ENCODE measurements at places on chromosomes 3 and 15.

DNA sequence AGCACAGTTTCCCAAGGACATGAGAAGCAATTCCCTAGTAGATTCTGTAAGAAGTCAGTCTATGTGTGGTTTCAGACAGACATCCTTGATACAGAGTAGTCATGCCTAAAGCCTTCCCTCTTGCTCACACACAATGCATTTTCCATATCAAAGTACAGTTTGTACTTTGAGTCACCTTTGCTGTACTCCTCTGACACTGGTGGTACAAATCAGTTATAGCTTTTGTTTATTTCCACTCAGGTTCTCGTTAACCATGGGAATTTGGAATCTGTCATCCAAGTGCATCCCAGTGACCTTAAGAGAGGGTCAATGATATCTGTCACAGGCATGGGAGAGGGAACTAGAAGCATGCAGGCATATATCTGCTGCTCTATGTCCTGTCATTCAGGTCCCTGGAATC lies 3.6 kb upstream of the GNB4 start:
- no peak for DNase-seq

- DNase-seq: no peak
These were observed 18.1 kb upstream of the POC1A start for GRCh38 chr3:52172262-52172757.

DNA sequence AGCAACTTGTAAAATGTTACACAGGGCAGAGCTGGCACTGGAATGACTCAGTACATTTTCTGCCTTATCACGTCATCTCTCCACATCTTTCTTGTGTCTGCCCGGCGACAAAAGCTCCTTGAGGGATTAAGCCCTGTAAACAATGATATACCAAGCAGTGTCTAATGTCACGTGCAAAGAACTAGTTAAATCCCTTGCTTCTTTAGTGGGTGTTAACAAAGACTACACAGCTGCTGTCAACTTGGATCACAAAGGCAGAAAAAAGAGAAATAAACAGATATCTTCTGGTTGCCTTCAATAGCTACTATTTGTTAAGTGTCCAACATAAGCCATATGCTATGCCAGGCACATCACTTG lies 48.1 kb upstream of the FRMD4B start:
- DNase-seq: no peak

GRCh38 chr15:76193934-76194333 lies 117.3 kb downstream of the ETFA start:
- no peak for DNase-seq

- no peak for DNase-seq
These were observed 3.2 kb downstream of the MGLL start for GRCh38 chr3:127819086-127819485.

- DNase-seq: no peak
These were observed 220.9 kb downstream of the SLC9A9 start for GRCh38 chr3:143627336-143627735.

DNA sequence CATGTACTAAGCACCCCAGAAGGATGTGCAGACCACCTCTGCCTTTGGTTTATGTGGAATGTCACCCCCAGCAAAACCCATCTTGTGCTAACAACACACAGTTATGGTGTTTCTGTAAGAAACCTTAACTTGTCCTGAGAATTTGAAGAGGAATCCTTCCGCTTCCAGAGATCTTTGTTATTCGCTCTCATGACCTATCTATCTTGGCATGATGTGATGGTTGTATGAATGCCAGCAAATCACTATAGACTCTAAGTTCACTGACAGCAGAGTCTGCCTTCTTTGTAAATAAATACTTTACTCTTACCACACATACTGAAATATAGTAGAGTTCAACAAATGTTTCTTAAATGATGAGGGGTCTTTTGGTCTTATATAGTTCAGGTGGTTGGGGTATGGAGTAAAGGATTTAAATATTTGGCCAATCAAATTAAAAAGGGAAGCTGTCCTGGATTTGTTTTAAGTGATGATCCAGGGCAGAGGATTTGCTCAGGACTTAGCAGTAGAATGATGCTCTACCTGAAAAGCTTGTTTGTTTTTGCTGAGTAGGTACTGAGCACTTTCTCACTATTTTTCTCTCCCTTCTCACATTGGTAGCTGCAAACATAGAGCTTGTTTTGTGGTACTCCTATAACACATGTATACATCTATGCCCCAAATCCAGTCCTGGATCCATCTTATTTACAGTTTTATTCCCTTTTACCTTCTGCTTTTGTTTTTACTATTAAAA lies 27.9 kb upstream of the RTP1 start:
- DNase-seq: no peak

DNA sequence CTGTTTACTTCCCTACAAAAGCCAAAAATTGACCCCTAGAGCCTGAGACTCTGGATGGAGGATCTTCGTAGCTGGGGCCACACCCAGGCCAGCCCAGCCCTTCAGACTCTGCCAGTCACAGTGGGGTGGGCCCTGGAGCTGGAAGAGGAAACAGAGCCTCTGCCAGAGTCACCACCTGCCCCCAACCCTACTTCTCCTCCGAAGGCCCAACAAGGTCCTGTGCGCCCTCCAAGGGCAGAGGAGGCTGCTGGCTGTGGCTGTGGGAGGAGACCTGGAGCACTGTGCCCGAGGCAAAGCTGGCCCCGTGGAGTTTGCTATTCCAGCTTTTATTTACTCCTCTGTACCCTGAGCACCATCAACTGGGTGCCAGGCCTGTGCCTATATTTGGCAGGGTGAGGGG lies 19.0 kb downstream of the CISH start:
- DNase-seq: no peak

DNA sequence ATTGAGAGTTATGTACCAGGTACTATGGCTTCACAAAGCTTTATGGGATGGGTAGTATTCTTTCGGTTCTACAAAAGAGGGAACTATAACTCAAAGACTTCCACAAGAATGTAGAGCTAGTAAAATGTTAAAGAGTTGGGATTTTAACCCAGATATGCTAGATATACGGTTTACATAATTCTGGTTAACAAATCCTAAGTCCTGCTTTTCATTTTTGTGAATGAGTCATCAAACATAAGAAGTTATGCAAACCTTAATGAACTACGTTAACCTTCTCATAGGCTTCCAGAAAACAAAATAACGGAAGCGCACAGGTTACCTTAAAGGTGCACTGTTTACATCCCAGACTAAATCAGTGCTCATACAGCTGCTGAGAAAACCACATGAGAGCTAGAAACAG lies 1049.3 kb downstream of the MCTP2 start:
- DNase-seq: no peak

GRCh38 chr15:40328751-40329150 lies 5.3 kb downstream of the INAFM2 start:
- no peak for DNase-seq

DNA sequence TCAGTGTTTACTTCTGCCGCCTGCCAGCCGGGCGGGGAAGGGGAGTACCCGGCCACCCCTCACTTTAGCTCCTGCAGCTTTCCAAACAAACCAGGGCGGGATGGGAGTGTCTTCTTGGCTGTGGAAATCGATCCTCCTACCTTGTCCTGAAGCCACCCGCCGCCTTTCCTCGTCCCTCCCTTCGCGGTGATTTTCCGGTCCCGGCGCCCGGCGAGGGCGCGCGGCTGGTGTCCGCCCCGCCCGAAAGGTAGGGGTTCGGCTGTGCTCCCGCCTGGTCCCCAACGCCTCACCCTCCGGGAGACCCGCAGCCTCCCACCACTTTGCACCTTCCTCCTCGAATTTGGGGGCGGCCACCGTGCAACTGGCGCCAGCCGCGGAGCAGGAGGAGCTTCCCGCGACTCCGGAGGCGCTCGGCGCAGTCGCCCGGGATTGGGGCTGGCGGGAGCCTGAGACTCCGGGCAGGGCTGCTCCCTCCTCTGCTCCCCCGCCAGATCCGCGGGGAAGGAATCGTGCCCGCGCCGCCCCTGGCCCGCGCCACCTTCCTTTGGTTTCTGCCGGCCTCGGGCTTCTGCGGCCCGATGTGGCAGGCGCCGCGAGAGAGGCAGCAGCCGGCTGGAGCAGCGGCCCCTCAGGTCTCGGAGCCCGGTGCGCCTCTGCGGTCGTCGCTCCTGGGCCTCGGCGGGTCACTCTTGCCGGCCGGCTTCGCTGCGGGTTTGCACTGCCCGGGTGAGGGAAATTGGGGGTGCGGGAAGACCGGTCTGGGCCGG lies 30.7 kb upstream of the ST3GAL6 start:
- DNase-seq: peak; percentile 64

- DNase-seq: no peak
These were observed 46.3 kb downstream of the LSM3 start for GRCh38 chr3:14224895-14225294.

- DNase-seq: peak; percentile 53
These were observed at the start of gene CRABP1 for GRCh38 chr15:78340231-78341056. Gene CRABP1, plus strand, starts transcription at chr15:78340353. Its CDS starts 76 bp downstream, at chr15:78340429.

GRCh38 chr15:71182522-71182921 lies 67.3 kb downstream of the THSD4 start:
- no peak for DNase-seq

- DNase-seq: no peak
These were observed 36.7 kb downstream of the SRP14 start for GRCh38 chr15:40002295-40002694.
